ENCODE measurements at places on chromosomes 6 and 20.
A peak's percentile ranks its signal among the peaks of the same experiment; 100 is the strongest.

- DNase-seq: no peak
Measured at GRCh38 chr6:120569714-120570113, 764.6 kb downstream of the TBC1D32 start.

GRCh38 chr20:9407805-9408421 is 106.5 kb upstream of the LAMP5 start:
- peak; percentile 37 for DNase-seq

- DNase-seq: no peak
Measured at GRCh38 chr20:38872036-38872435, 54.2 kb upstream of the FAM83D start.

GRCh38 chr6:83430611-83431544 is at the start of gene ME1:
Gene ME1 (minus strand): TSS chr6:83431051. CDS start chr6:83430954, 97 bp downstream.
- DNase-seq: no peak

DNA sequence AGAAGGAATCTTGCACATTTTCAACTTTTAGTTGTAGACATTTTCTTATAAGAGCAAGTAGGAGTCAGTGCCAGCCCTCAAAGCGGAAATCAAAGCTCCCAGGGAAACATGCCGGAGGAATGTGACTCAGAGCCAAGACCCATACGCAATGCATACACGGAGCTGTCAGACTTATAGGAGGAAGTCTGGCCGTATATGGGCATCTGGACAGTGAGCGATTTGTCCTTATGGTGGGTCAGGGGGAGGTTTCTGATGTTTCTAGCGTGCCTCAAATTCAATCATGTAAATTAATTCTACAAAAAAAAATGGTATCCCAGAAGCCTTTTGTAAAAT is 3.6 kb upstream of the CCN2 start:
- no peak for DNase-seq

Data from SIG-M5 (cell line).